ENCODE measurements at places on chromosomes 16 and 17. TPM values are rescaled to one million over a fixed set of nuclear protein-coding genes. Genes with fewer than 3 reads are reported as not detected.
A peak's percentile ranks its signal among the peaks of the same experiment; 100 is the strongest.

- H3K27ac ChIP-seq, result no peak overlapping the region
- H3K27me3 ChIP-seq, result no peaks in the 10 kb centered on the region
- ATAC-seq, result no peak
- H3K4me1 ChIP-seq, result no peaks in the 10 kb centered on the region
- H3K4me3 ChIP-seq, result no peak overlapping the region
Observed at GRCh38 chr16:105521-105920, 27.5 kb downstream of the MPG start.

DNA sequence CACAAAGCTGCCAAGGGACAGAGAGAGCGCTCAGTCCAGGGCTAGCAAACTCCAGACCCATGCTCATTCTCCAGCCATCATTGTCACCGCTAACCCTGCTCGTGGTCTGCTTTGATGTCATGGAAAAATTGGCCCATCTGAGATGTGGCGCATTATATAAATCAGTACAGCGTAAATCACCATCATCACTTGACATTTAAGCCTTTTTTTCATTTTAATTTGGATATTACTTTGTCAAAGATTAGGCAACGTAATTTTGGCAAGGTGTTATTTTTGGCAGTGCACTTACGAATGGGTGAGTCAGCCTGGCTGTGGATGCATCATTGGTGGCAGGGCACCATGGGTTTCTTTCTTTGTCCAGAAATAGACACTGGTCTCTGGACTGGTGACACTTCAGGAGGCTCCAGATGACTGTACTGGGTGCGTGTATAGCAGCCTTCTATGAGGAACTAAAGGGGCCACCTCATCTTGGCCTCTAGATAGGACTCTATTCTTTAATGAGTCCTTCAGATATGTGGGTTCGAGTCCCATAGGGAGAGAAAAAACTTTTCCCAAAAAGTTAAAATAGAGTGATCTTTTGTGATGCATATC lies 166.3 kb downstream of the MSI2 start:
- peaks cover 29% of the 10 kb centered on the region for H3K4me1 ChIP-seq
- no peak overlapping the region for H3K4me3 ChIP-seq
- no peaks in the 10 kb centered on the region for H3K27me3 ChIP-seq
- peak; percentile 95 for ATAC-seq
- H3K36me3 ChIP-seq, result peaks cover 23% of the 10 kb centered on the region

DNA sequence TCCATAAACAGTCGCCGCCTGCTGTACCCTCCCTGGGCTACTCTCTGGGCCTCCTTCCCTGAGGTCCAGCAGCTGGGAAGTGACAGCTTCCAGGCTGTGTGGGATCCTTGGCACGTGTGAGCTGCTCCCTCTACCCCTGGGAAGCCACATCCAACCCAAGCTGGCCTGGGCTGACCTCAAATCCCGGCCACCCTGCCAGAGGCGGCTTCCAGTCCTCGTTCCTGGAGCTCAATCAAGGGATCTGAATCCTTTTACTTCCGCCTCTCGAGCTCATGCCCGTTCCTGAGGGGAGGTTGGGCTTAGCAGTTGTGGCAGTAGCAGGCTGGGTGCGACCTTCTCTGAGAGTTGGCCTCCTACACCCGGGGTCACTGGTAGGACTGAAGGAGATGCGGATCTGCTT lies 82.5 kb downstream of the NETO2 start:
- H3K27ac ChIP-seq, result no peak overlapping the region
- H3K4me1 ChIP-seq, result no peaks in the 10 kb centered on the region
- no peaks in the 10 kb centered on the region for H3K36me3 ChIP-seq
- H3K27me3 ChIP-seq, result no peaks in the 10 kb centered on the region

GRCh38 chr17:55576237-55576995 lies 65.2 kb upstream of the SMIM36 start:
- H3K27me3 ChIP-seq, result no peaks in the 10 kb centered on the region
- no peaks in the 10 kb centered on the region for H3K36me3 ChIP-seq
- H3K4me1 ChIP-seq, result peaks cover 5% of the 10 kb centered on the region

Gene PRM3
- total RNA-seq, result not detected

Data from activated T-helper 17 cell treated with anti-CD3 and anti-CD28 coated beads, Interleukin-2, amount 50 U/mL, for 72 hours (primary cell).